ENCODE measurements at places on chromosomes 16 and 17.
A peak's percentile ranks its signal among the peaks of the same experiment; 100 is the strongest.

DNA sequence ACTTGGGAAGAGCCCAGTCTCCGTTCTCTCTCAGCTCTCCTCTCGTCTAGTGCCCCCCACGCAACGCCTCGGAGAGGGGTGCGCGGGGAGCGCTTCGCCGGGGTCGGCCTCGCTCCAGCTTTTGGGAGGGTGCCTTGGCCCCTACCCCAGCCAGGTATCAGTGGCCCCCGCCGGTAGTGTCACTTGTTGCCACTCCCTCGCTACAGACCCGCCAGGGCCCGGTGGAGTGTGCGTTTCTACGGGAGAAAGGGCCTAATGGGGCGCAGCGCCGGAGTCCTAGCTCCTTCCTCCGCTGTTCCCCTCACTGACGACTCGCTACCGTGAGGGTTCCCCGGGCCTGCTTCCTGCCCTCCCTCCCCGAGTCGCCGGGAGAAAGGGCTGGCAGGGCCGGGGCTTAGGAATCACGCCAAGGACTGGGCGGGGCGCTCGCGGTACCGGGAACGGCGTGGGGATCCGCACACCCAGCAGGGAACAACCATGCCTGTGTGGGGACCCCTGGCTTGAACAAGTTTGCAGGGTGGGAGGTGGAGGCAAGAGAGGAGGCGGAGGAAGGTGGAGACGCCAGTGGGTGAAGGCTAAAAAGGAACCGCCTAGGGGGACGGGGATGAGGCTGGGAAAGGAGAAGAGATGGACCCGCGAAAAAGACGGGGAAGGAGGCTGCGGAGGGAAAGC is 997 bp upstream of the CDH11 start:
- no peak for DNase-seq

DNA sequence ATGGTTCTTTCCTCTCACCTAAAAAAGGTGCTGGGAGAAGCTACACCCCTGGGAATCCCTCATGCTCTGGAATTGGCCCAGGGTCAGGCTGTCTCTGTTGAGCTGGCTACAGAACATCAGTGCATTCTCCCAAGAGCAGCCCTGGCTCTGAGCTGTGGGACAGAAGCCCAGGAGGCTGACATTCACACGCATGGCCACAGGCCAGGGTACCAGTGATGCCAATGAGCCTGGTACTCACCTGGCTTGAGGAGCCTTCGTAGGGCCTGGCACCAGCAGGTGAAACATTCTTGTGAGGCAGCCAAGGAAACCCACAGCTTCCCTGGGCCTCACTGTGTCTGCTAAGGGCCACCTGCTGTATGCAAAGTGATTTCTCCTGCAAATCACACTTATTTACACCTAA is 121.7 kb upstream of the CCL2 start:
- no peak for DNase-seq

- peak; percentile 94 for DNase-seq
These were observed 65.6 kb downstream of the PDPK1 start for GRCh38 chr16:2603165-2604015.

GRCh38 chr16:26830428-26831127 is 236.1 kb upstream of the C16orf82 start:
- DNase-seq = no peak

GRCh38 chr17:70353408-70354092 is 184.2 kb downstream of the KCNJ2 start:
- DNase-seq = no peak

GRCh38 chr17:63962298-63962744 is 10.4 kb downstream of the SCN4A start:
- no peak for DNase-seq

GRCh38 chr17:67401106-67401505 is 24.0 kb downstream of the PITPNC1 start:
- DNase-seq = no peak

DNA sequence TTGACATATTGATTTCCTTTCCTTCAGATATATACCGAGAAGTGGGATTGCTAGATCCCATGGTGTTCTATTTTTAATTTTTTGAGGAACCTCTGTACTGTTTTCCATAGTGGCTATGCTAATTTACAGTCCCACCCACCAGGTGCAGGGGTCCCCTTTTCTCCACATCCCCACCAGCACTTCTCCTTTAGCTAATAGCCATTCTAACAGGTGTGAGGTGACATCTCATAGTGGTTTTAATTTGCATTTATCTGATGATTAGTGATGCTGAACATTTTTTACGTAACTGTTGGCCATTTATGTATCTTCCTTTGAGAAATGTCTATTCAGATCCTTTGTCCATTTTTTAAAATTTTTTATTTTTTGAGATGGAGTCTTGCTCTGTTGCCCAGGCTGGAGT is 93.9 kb downstream of the SDR42E1 start:
- DNase-seq = no peak

GRCh38 chr16:10390330-10390729 is 4.5 kb downstream of the ATF7IP2 start:
- no peak for DNase-seq

DNA sequence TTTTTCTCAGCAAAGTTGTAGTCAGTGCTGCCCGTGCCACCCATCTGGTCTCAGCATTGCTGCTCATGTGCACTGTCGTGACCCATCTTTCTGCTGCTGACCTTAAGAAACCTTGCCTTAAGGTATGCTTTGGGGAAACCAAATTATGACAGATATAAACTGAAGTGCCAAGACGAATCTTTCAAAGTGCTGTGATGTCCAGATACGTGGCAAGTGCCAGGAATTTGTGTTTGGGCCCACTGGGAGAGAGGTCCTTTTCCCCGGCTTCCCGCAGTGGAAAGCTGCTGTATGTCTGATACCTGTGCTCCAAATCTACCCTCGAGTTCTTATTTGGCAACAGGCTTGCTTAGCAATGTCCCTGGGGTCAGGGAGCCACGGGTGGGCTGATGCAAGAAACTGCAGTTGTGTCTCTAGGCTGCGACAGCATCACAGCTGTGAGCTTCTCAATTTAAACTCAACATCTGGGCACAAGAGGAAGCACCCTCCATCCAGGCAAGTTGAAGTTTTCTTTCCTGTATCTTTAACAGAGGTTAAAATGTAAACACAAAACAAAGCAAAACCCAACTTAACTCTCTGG is 30.3 kb upstream of the TOX3 start:
- no peak for DNase-seq

- DNase-seq = no peak
These were observed 6.1 kb downstream of the MYCBPAP start for GRCh38 chr17:50514388-50514787.

- DNase-seq = no peak
These were observed 19.9 kb upstream of the GHDC start for GRCh38 chr17:42214156-42214555.

GRCh38 chr16:69941251-69942098 is 9.7 kb upstream of the CLEC18A start:
- no peak for DNase-seq

DNA sequence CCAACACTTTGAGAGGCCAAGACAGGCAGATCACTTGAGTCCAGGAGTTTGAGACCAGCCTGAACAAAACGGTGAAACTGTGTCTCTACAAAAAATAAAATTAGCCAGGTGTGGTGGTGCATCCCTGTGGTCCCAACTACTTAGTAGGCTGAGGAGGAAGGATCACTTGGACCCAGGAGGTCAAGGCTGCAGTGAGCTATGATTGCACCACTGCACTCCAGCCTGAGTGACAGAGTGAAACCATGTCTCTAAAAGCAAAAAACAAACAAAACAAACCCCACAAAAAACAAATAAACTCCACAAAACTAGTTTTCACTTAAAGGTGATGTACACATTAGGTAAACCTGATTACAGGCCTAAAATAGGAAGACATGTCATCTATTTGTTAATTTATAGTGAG is 40.3 kb downstream of the MARVELD3 start:
- DNase-seq = no peak

GRCh38 chr17:7001318-7001961 is 5.6 kb downstream of the ALOX12 start:
- no peak for DNase-seq

- no peak for DNase-seq
These were observed 488 bp downstream of the C17orf113 start for GRCh38 chr17:42049834-42050392.

DNA sequence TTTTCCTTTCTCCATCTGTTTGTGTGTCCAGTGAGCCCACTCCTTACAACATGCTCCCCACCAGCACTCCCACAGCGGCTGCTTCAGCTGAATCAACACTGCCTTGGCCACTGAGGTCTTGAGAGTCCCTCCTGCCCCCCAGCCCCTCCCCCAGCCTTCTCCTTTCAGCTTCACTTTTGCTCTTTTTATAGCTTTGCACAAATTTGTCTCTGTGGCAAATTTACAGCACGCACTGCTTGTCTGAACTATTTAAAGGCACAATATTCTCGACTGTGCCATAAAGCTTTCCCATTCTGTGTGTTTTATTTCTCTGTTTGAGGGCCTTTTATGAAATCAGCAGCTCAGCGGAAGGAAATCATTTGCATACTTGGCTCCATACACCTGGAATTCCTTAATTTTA is 579.3 kb downstream of the TOX3 start:
- DNase-seq = no peak

GRCh38 chr17:7078711-7079110 is 1.3 kb downstream of the CLEC10A start:
- DNase-seq = no peak

GRCh38 chr17:77233635-77234334 is 93.0 kb downstream of the SEC14L1 start:
- no peak for DNase-seq

DNA sequence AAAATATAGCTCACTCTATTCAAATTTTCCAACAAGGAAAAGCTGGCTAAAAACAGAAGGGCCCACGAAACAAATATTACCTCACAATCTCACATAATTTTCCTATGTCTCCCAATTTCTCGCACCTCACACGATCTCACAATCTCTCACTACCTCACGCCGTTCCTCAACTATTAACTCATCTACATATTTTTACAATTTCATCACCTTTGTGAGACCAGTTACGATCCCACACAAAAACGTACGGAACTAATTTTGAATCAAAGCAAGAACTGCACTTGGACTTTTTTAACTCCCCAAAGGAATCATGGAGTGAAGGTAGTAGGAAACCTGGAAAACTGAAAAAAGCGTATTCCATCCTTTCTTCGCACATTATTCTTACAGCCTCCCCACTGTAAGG is 1.1 kb downstream of the CBX1 start:
- DNase-seq = no peak

- no peak for DNase-seq
These were observed 8.3 kb upstream of the PSMD3 start for GRCh38 chr17:39972271-39972670.

GRCh38 chr17:35906191-35906925 is 24.2 kb downstream of the RDM1 start:
- DNase-seq = no peak

DNA sequence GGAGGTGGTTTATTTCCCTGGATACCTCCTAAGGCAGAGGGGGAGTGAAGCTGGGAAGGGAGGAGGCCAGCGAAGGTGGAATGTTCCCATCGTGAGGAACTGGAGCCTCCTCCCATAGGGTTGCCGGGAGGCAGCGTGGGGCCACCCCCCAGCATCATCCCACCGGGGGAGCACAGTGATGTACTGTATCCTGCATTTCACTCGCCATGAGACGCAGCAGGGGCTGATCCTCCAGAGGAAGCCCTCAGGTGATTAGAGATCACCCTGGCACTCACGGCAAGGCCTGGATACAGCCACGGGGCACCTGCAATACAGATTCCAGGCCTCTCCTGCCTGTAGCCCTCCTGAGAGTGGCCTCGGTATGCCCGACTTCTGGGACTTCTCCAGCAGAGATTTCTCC is 25.5 kb upstream of the BEAN1 start:
- DNase-seq = no peak

GRCh38 chr16:4517812-4518680 is 20.5 kb downstream of the CDIP1 start:
- DNase-seq = no peak

GRCh38 chr17:265718-266117 is 84.3 kb upstream of the DOC2B start:
- no peak for DNase-seq

- DNase-seq = no peak
These were observed 12.7 kb upstream of the RNF135 start for GRCh38 chr17:30958187-30958586.

- no peak for DNase-seq
These were observed 6.5 kb downstream of the UNC119 start for GRCh38 chr17:28545787-28546415.

DNA sequence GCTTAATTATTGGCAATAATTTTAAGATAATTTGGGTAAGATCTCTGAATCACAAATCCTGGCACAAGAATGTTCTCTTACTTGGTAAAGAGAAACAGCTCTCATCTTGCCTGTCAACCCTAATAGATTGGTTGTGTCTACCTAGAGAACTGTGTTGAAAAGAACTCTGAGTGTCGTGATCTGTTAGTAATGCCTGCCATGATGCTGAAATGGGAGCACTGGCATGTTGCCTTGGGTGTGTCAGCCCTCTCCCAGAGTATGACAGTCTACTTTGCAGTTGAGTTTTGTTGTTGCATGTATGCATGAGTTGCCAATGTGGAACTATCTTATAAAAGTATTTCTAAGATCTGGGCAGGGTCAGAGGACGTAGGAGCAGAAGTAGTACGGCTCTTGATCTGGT is 221.4 kb downstream of the MAF start:
- no peak for DNase-seq

GRCh38 chr16:3022208-3022683 is 1.5 kb downstream of the HCFC1R1 start:
- DNase-seq = no peak

DNA sequence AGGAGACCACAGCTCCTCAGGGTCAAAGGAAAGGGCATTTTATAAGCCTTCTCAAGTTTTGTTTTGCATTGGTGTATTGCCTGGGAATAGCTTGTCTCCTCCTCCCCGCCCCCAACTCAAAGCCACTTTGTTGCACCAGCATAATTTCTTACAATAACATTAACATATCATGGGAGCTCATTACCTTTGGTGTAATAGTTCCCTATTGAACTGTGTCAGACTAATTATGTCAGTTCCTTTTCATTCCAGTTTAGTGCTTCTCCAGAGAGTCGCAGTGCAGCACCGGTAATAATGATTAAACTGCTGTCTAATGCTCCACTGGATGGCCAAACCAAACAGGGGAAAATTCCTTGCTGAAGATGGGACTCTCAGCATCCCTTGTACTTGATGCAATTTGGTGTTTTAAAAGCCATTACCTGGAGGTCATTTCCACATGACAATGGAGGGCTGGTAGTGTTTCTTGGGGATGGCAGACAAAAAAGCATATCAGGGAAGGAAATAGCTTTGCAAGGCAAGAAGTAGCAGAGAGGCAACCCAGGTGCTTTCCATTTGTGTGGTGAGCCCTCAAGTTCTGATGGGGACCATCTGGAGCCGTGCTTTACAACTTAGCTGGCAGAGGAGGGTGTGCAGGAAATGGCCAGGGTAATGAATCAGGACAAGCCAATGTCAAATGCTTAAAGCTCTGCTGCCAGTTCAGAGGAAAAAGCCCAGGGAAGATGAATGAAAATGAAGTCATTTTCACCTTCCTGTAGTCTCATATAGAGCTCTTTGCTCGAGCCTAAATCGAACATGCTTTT is 91.5 kb upstream of the NLRP1 start:
- DNase-seq = no peak

- DNase-seq = no peak
These were observed 41.9 kb upstream of the CRHR1 start for GRCh38 chr17:45742251-45742650.
